ENCODE measurements at places on chromosomes 7 and 10.

GRCh38 chr10:30893208-30893607 is 138.5 kb downstream of the ZNF438 start:
- no peak for DNase-seq

- no peak for DNase-seq
These were observed 16.4 kb upstream of the NDUFA5 start for GRCh38 chr7:123573896-123574467.

DNA sequence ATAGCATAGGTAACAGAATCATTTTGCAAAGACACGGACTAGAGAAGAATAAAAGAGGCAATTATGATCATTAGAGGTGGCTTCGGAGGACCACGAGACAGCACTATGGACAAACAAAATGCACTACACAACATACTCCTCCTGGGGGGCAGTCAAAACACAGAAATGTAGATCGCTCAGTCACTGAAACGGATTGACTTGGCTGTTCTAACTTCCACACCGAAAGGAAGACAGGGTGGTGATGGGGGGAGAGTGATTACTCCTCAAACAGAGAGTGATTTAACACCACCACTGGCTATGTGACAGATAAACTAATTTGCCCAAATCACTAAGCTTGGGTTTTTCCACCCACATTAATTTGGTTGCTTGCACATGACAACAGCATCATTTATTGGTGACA is 14.1 kb upstream of the PPA1 start:
- DNase-seq, result no peak

DNA sequence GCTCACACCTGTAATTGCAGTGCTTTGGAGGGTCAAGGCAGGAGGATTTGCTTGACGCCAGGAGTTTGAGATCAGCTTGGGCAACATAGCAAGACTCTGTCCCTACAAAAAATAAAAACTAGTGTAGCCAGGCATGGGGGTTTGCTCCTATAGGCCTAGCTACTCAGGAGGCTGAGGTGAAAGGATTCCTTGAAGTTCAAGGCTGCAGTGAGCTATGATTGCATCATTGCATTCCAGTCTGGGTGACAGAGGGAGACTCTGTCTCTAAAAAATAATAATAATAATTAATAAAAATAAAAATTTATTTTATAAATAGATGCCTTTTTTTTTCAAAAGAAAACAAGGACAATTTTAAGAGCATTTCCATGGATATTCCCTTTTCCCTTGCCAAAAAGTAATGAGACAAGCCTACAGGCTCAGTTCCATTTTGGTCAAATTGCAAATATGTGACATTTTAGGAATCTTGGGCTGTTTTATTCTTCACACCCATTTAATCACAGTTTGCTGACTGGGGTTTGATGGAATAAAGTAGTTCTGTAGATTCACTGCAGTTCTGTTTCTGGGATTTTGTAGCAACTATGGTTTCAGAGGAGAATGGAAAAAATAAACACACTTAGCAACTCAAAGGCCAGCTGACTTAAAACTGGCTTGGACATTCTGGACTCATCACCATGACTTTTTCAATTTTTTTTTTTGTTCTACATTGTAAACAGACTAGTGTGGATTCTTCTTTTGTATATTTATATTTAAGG is 48.4 kb upstream of the ARHGAP21 start:
- DNase-seq, result no peak

- DNase-seq, result no peak
These were observed 209.4 kb downstream of the CELF2 start for GRCh38 chr10:11227103-11227502.

DNA sequence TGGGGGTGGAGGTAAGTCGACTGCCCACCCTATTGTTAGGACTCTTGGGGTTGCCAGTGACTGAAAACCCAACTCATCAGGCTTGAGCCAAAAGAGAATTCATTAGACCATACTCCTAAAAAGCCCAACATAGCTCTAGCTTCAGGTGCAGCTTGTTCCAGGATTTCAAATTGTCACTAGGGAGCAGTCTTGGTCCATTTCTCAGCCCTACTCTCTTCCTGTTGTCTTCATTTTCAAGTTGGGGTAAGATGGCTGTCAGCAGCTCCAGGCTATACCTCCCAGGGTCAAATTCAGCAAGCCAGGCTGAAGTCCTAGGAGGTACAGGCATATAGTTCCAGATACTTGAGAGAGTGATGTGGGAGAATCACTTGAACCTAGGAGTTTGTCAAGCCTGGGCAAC is 14.9 kb upstream of the COL13A1 start:
- DNase-seq, result no peak

DNA sequence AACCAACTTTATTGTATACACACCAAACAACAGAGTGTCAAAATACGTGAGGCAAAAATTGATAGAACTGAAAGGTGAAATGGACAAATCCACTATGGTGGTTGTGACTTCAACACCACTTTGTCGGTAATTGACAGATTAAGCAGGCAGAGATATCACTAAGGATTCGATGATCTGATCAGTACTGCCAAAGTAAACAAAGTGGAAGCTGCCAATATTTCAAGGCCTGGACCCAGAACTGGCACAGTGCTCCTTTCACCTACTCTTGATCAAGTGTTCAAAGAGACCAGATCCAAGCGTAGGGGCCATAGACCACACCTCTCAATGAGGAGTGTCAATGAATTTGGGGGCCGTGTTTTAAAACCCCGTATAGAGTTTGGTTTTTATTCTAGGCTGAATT is 167.0 kb downstream of the CDK14 start:
- no peak for DNase-seq

- DNase-seq, result no peak
These were observed 36.4 kb downstream of the ANTXRL start for GRCh38 chr10:46323176-46323575.

GRCh38 chr7:136698977-136699376 is 169.5 kb upstream of the CHRM2 start:
- no peak for DNase-seq

- DNase-seq, result no peak
These were observed 8.1 kb upstream of the LBX1 start for GRCh38 chr10:101237081-101237981.

DNA sequence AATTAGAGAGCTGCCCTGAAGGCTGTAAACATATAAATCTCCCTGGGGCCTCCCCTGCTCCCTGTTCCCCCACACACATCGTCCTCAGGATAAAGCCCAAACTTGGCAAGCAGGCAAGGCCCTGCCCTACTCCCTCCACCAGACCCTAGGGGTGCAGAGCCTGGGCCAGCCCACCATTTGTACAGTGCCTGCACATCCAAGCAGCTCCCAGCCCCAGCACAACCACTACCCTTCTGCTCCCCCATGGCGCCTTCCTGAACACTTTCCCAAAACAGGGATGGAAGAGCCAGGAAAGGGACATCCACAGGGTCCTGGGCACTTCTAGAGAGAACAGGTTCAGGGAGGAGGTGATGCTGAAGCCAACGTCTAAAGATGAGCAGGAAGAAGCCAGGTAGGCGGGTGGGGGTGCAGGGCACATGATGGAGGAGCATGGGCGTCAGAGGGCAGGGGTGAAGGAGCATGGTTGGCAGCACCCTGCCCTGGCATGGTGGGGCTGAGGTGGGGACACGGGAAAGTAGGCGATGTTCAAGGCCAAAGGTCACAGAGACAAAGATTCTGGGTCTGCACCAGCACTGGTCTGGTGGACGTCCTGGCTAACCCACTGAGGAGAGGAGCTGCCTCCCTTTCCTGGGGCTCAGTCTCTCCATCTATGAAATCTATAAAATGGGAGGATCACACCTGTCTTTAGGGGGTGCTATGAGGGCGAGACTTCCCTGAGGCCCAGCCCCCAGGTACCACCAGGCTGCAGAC is 140.6 kb downstream of the ARHGAP22 start:
- DNase-seq, result no peak

GRCh38 chr7:74399006-74399405 is 54.7 kb upstream of the GTF2IRD1 start:
- DNase-seq, result no peak
